ENCODE measurements at places on chromosomes 1 and 21.

DNA sequence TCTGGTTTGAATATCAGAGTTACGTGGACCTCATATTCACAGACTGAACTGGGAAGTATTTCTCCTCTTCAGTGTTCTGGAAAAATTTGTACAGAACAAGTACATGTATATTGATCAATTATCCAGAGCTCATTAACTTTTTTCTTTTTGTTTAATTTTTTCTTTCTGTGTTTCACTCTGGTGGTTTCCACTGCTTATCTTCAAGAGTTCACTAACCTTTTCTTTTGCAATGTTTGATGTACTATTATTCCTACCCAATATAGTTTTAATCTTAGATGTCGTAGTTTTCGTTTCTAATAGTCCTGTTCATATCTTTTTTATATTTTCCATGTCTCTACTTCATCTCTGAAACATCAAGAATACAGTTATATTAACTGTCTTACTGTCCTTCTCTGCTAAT is 46.5 kb downstream of the TUT4 start:
- no peak for DNase-seq

- DNase-seq = no peak
These were observed 5.1 kb downstream of the PODN start for GRCh38 chr1:53066891-53067738.

GRCh38 chr1:48645883-48646282 is 130.8 kb downstream of the BEND5 start:
- DNase-seq = no peak

DNA sequence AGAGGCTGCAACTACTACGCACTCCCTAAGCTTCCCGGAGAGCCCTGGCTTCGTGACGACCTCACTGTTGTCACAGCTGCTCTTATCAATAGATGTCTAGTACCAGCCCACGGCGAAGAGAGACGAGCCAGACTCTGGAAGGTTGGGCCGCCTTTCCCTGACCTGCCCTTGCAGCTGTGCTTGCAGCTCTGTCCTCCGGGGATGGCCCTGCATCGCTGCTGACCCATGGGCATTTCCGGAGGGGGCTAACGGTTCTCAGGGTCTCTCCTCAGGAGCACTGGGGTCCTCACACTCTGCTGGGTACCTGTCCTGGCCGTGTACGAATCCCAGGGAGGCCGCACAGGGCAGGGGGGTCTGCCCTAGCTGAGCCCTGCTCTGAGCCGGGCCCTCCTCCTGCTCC is 93.8 kb upstream of the COL6A1 start:
- no peak for DNase-seq

GRCh38 chr1:237901299-237901934 is 10.7 kb upstream of the ZP4 start:
- peak; percentile 1 for DNase-seq

DNA sequence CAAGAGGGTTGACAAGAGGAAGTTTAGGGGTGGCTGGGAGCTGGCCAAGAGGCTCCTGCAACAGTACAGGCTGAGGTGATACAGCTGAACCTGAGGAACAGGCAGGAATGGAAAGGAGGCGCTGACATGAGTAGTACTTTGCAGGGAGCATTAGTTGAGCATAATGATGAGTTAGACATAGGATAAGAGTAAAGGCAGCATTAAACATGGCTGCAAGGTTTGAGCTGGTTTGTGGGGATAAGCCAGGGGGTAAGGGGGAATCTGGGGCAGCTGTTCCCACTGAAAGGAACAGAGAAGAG is 20.6 kb downstream of the SLC30A10 start:
- DNase-seq = no peak

DNA sequence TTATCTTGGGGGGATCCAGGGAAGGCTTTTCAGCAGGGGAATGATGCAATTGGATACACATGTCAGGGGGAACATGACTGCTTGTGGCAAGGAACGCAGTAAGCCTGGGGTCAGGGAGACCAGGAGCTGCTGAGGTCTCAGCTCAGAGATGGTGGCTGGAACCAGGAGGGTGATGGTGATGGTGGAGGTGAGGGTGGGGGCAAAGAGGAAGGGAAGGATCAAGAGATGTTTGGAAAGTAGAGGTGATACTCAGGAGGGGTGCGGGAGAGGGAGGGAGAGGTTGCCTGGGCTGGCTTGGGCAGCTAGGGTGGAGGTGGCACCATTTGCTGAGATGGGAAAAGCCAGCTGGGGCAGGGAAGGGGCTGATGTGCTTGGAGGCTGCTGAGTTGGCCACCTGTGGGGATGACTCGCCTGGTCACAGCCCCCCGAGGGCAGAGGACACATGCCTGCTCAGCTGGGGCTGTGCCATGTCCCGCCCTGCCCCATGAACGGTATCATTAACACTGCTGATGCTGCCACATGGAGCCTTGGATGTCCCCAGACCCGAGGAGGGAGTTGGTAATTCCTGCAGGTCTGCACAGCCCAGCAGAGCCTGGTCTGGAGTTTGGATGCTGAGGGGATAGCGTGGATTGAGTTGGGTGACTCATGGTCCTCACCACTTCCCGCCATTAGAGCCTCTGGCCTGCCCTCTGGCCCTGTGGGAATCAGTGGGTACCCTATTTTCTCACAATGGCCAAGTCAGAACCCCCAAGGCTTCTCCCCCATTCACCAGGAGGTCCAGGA is 6.3 kb upstream of the PADI1 start:
- no peak for DNase-seq

DNA sequence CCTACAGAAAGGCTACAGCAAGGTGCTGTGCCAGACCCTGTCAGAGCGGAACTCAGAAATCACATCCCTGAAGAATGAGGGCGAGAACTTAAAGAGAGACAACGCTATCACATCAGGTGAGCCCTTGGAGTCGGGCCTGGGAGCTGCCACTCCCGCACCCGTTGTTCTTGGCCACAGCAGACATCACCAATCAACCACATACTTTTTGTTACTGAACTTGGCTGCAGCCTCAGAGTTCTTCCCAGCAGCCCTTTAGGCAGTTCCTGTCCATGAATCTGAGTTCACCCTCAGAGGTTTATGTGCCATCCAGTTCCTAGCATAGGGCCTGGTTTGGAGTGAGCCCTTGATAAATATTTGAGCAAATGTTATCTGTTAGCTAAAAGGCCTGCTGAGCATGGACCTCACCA is 61.6 kb downstream of the FHAD1 start:
- no peak for DNase-seq

GRCh38 chr1:116488071-116488470 is 82.8 kb downstream of the CD58 start:
- no peak for DNase-seq

GRCh38 chr1:240399381-240399780 is 212.6 kb downstream of the GREM2 start:
- DNase-seq = no peak

- DNase-seq = no peak
These were observed 112.1 kb downstream of the TNFSF18 start for GRCh38 chr1:172938681-172939080.

DNA sequence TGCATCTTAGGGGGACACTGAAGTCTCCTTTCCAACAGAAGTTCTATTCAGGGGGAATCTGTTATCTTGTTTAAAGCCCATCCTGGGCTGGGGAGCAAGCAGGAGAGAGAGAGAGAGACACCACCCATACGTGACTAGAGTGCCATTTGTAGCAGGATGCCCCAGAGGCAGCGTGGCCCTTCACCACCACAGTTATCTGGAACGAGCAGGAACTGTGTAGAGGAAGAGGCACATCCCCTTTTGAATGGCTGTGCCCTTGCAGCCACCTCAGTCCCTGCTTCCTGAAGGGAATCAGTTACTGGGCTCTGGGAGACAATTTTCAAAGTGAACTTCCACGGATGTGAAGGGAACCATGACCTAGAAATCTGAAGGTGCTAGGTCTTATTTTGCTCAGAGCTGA is 19.4 kb upstream of the LAMTOR5 start:
- no peak for DNase-seq

DNA sequence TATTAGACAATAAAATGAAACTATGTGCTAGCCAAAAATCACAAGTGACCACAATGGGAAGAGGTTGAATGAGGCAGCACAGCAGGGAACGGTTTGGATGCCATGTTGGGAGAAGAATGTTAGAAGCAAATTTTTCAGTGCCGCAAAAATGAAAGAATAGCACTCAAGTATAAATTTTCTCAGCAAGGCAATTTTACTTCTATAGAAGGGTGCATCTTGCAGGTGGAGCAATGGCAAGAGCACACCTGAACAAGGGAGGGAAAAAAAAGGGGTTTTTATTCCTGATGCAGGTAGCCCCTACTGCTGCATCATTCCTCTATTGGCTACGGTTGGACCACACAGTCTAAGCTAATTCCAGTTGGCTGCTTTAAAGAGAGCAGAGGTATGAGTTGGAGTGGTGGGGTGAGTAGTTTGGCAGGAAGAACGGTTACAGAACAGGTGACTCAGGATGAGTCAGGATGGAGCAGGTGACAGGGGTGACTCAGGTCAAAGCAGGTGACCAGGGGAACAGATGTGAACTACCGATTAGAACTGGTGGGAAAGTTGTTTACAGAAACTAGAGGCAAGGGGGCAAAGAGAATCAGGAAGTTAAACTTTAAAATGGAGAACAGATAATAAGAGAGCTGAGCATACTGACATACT is 301.1 kb upstream of the NRIP1 start:
- no peak for DNase-seq

- no peak for DNase-seq
These were observed 347.9 kb downstream of the USH2A start for GRCh38 chr1:216075339-216075738.

DNA sequence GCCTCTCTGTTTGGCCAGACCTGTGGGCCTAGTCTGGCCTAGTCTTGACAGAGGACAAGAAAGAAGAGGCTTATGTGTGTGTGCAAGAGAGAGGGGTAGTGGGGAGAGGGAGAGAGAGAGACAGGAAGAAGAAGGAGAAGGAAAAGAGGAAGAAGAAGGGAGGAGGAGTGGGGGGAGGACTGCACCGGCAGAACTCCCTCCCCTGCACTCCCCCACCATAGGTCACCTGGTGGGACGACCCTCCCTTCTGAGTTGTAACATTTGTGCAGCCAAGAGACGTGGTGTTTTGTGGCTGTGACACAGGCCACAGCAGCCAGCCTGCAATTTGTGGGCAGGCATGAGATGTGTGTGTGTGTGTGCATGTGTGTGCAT is 4.3 kb downstream of the INAVA start:
- DNase-seq = no peak

DNA sequence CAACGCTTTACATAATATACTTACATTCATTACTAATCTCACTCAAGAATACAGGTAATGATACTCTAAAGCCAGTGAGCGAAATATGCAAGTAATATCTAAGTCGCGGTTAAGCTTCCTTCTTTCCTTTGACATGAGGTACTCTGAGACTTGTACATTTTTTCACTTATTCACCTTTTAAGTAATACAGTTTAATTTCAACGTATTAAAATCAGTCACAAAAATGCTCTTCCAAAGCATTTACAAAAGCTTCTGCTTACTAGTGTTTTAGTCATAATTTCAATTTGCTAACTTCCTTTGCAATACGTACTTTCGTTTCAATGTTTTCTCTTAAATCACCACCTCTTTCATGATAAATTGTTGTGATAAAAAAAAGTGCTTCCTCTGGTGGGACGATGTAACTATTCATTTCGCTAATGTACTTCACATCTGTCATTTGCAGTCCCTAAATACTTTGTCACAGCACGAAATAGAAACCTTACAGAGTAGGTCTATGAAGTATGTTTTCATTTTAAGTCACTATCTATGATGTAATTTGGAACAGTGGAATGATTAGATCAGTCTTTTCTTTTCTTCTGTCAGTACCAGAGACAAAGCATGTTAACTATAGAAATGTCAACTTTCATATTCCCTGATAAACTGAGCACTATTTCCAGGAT is 34.0 kb upstream of the ADGRL4 start:
- no peak for DNase-seq

DNA sequence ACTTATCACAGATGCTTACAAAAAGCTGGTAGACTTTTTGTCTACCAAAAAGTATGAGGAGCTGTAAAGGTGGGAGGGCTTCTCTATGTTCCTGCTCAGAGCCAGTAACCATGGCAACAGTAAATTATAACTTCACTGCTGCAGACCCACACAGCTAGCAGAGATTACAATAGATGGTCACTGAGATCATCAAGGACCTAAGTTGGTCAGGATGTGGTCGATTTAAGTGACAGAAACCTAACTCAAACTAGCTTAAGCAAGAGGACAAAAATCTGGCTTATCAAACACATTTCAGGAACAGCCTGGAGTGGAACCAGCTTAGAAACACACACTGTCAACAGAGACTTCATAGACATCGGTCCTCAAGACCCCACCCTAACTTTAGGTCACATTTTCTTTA is 113.4 kb upstream of the ATP1A1 start:
- no peak for DNase-seq

DNA sequence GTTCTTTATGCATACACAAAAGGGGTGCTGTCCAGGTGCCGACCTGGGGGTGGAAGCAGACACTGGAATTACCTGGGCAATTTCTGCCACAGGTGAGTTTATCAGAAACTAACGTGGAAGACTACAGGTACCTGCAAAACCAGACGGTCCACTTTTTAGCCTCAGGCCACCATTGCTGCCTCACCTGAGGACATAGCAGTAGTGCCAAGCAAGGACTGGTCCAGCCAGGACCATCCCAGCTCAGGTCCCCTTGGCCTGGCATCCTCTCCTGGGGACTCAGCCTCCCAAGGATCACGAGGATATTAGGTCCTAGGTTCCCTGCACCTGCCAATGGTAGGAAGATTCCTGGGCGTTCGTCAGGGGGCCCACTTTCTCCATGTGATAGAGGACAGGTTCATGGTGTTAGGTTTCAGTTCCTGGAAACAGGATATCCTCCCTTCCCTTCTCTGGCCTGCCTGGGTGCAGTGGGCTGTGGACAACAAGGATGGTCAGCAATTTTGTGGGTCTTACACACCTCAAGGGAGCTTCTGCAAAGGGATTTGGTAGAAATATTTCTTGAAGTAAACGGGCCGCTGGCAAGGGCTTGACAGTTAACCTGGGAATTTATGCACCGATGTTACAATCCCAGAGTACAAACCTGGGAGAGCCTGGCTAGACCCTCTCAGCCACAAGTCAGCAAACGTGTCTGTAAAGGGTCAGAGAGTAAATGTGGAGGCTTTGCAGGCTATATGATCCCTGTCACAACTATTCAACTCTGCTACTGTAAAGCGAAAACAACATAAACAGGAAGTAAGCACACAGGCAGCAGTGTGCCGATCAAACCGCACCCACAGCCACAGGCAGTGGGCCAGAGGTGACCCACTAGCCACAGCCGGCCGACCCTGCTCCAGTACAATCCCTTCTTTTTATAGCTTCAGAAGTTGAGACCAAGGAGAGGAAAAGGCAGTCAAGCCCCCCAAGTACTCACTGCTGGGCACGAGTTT is 71.4 kb upstream of the RAB4A start:
- DNase-seq = no peak

Data from NCI-H1694 (cell line).